ENCODE measurements at places on chromosomes 3 and 15.

DNA sequence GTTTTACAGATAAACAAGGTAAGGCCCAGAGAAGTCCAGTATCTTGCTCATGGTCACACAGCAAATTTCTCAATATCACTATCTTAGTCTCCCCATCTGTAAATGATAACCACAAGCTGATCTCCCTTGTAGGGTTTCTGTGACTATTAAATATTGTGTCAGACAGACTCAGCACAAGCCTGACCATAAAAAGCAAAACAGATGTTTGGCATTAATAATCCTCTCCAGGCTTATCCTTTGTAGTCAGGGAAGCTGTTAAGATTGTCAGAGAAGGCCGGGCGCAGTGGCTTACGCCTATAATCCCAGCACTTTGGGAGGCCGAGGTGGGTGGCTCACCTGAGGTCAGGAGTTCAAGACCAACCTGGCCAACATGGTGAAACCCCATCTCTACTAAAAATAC, 173.2 kb upstream of the PRICKLE2 start:
- DNase-seq: no peak

GRCh38 chr15:65328506-65329287, 24.2 kb downstream of the RNU5B-1 start:
- no peak for DNase-seq

DNA sequence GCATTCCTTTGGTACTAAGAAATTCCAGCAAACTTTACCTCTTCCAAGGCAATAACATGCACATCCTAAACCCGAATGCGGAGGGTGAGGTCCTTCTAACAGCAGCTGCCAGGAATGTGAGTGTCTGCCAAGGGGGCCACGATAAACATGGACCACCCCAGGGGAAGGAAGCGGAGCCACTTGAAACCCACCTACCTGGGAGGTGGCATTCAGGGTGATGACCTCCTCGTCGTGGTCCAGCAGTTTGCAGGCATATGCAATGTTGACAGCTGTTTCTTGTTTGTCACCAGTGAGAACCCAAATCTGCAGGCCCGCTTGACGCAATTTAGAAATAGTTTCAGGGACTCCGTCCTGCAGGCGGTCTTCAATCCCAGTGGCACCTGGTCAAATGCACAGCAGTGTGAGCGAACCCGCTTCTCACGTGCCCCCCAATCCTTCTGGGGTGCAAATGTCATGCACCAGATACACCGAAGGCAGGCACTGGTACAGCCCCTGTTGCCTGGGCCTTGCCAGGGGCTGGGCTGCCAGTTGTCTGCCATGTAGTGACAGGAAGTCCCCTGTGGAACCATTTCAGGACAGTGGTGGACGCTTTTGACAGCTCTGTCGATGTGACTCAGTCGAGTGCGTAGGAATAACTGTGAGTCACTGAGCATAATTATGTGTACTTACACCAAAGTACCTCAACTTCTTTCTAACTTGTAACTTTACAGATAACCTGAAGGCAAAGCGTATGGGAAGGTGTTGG, 161.2 kb downstream of the ATP10A start:
- DNase-seq: peak; percentile 22

DNA sequence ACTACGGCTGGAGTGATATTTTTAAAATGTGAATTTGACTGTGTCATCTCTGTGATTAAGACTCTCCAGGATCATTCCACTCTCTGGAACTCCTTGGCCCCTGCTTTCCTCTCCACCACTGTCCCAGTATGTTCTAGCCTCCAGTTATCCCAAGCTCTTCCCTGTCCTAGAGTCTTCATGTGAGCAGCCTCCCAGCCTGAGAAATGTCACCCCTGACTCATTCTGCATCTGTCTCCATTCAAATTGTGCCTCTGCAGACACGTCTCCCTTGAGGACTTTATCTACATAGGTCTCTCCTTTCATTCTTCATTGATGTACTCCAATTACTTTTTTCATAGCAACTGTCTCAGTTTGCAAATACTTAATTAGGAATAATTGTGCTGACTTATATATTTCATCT, 317.7 kb upstream of the ADAMTS9 start:
- peak; percentile 15 for DNase-seq

GRCh38 chr3:79351699-79352098, 416.1 kb downstream of the ROBO1 start:
- no peak for DNase-seq

Data from Daoy (cell line).